ENCODE measurements at places on chromosomes 3 and 15. TPM values are rescaled to one million over a fixed set of nuclear protein-coding genes. Genes with fewer than 3 reads are reported as not detected.

DNA sequence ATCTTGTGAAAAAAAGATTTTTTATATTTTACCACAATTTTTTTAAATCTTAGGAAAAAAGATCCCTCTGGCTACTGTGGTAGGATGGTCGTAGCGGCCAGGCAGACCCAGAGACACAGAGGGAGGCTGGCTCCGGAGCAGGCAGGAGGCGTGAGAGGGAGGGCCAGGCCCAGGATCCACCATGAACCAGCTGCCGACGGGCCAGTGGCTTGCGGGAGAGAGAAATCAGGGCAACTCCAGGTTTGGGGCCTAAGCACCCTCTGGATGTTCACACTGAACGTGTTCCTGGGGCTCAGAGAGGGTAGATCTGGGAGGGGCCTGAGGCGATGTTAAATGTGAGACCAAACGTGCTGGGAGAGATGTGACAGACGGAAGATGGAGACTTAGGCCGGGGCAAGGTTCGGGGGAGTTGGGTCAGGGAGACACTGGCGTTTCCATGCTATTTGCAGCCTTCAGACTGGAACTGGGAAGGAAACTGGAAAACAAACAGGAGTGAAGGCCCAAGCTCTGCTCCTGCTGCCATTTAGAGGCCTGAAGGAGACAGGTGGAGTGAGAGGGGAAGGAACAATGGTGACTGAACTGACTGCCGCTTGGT is 1.6 kb upstream of the VILL start:
- no peak for DNase-seq

DNA sequence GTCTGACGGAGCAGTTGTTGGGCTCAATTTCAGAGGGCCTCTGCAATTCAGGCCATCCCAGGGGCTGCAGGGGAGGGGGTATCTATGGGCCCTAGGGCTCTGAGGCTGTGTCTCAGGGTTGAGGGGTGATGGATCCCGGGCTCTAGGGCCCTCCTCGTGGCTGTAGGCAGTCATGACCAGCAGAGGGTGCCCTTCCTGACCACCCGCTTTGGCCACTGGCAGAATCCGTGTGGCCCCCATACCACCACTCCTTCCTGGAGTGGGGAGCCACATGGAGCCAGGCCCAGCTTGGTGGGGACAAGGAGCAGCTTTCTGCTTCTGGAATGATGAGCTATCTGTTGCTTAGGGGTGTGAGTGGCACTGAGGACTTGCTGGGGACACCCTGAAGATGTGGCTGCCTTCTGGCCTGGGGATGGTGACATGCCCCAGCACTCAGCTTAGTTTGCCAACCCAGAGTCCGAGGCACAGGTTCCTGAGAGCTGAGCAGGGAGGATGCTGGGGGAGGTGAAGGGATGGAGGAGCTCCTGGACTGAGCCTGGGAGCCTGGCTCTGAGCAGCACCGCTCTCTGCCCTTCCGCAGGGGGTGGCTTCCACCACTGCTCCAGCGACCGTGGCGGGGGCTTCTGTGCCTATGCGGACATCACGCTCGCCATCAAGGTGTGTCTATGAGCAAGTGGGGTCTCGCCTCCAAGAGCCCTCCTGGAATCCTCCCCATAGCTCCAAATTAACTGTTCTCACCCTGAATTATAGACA is 20.2 kb downstream of the HDAC11 start:
- DNase-seq: no peak

Gene C3orf49
- total RNA-seq: not detected

DNA sequence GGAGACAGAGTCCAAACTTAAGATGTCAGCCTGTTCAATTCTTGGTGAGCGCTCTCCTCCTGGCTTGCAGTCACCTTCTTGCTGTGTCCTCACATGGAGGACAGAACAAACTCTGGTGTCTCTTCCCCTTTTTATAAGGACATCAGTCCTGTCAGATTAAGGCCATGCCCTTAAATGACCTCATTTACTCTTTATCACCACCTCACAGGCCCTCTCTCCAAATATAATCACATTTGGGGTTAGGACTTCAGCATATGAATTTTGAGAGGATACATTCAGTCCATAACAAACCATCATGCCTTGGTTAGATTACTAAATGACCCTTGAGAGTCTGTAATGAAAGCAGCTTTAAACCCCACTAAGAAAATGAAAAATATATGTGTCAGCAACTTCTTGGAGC is 175.2 kb downstream of the TAFA4 start:
- no peak for DNase-seq

GRCh38 chr3:81789691-81790090 is 28.2 kb upstream of the GBE1 start:
- no peak for DNase-seq

Measured in activated CD4-positive, alpha-beta memory T cell treated with anti-CD3 and anti-CD28 coated beads, Interleukin-2, amount 10 ng/mL, durations not matched to agents 7 days and 5 days (primary cell).